ENCODE measurements at places on chromosomes 6 and 20. TPM values are rescaled to one million over a fixed set of nuclear protein-coding genes. Genes with fewer than 3 reads are reported as not detected.

DNA sequence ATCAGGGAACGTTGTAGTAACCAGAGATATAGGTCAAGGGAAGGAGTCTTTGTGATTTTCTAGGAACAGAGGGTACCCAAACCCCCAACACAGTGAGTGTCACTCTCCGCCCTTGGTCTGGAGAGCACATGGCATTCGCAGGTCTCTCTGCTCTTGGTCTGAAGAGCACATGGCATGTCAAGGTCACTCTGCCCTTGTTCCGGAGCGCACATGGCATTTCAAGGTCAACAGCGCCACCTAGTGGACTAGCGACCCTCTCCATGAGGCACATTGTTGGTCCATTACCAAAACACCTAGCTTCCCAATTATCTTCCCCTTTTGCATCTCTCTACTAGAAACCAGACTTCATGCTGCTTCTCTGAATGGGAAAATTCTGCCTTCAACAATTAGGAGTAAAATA is 260.0 kb downstream of the C6orf118 start:
- no peak for DNase-seq

DNA sequence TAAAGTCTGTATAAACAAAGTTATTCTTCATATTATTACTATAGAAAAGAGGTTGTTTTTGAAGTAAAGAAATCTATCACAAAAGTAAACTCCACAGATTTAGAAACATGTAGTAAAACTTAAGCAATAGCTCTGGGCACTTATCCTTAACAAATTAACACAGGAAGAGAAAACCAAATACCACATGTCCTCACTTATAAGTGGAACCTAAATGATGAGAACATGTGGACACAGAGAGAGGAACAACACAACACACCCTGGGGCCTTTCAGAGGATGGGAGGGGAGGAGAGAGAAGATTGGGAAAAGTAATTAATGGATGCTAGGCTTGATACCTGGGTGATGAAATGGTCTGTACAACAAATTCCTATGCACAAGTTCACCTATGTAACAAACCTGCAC is 57.2 kb downstream of the C6orf58 start:
- no peak for DNase-seq

DNA sequence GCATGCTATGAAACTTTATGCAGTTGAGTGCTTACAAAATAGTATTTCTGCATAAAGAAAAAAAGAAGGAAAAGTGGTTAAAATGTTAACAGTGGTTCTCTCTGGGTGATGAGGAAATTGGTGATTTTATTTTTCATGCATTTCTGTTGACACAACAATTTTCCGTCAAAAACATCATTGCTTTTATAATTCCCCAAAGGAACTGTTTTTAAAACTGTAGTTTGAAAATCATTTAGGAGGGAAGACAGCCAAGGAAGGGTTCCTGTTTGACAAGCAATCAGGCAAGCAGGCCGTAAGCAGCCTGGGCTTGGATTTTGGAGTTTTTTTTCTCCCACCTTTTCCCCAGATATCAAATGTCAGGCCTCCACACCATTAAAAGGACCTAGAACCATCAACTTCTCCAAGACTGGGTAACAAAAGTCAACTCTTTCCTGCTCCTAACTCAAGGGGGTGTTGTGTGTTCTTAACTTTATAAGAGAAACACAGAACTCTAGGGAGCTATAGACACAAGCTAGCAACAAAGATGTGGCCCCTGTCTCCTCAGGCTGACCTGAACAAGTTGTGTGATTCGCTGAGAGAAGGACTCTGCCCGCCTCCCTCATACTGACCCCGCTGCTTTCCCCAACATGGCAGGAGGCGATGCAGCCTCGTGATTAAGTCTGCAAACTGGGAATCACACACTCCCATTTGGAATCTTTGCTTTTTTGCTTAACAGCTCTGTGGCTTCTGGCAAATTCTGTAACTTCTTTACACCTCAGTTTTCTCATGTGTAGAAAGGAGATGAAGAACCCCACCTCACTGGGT is 146.6 kb downstream of the BCAS1 start:
- peak; percentile 47 for DNase-seq

- DNase-seq = no peak
These were observed 42.0 kb upstream of the OLIG3 start for GRCh38 chr6:137536104-137536773.

GRCh38 chr6:158037021-158037420 is 55.4 kb downstream of the SYNJ2 start:
- no peak for DNase-seq

DNA sequence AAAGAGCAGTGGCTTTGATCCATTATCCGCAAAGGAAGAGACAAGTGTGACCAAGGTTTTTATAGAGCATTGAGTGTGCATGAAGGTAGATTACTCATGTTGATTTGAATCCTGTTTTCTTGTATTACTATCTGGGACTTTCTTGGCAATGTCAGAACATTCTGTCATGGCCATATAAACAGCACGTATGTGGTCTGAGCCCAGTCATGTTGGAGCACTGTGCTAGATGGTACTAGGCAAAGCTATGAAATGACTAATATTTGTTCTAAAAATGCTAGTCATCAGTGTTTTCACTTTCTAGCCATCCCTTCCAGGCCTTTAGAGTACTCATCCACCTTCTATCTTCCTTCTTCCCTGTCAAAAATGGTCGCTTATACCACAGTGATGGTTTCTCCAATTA is 278.6 kb upstream of the FLRT3 start:
- no peak for DNase-seq

DNA sequence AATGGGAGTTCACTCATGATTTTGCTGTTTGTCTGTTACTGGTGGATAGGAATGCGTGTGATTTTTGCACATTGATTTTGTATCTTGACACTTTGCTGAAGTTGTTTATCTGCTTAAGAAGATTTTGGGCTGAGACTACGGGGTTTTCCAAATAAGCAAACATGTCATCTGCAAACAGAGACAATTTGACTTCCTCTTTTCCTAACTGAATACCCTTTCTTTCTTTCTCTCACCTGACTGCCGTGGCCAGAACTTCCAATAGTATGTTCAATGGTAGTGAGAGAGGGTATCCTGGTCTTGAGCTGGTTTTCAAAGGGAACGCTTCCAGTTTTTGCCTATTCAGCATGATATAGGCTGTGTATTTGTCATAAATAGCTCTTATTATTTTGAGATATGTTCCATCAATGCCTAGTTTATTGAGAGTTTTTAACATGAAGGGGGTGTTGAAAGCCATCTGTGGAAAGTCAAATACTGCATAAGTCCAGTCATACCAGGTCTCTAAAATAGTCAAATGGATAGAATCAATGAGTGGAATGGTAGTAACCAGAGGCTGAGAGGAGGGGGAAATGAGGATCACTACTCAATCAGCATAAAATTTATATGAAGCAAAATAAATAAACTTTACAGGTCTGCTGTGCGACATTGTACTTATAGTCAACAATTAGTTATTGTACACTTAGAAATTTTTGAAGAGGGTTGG is 610.4 kb upstream of the ADGRB3 start:
- DNase-seq = no peak

GRCh38 chr6:156862711-156863110 is 85.5 kb downstream of the ARID1B start:
- DNase-seq = no peak

GRCh38 chr20:8522168-8522567 is 390.1 kb downstream of the PLCB1 start:
- no peak for DNase-seq

GRCh38 chr6:105321207-105321606 is 81.7 kb downstream of the PREP start:
- no peak for DNase-seq

DNA sequence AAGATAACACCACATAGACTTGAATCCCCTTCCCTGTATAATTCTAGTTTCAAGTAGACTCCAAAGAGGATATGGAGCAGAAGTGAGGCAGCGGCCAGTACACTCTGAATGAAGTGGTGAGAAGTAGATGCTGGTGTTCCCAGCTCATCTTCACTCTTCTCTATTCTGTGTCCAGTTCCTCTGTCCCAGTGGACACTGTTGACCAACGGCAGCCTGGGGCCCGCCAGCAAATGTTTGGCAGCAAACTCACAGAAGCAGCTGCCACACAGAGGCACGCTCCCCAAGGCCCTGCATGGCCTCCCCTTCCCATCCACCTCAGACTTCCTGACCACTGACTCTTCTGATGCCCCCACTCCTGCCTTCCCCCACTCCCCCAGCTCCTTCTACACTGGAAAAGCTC is 358.9 kb upstream of the ID4 start:
- no peak for DNase-seq

- DNase-seq = no peak
These were observed 25.1 kb upstream of the KIAA0408 start for GRCh38 chr6:127484212-127484863.

DNA sequence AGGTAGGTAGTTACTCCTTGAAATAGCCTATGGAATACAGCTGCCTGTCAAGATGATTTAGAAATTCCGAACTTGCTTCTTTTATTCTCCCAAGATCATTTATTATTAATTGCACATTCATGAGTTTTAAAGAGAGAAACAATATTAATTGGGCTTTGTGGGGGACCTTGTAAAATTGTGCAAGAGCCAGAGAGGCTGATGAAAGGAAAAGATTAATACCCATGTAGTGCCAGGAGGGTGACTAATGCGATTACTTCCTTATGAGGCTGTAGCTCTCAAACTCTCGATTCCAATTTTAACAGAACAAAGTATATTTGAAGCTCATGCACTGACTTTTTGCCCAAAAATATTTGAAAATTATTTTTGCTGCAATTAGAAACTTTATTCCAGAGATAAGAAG is 423.8 kb upstream of the ID4 start:
- DNase-seq = no peak

DNA sequence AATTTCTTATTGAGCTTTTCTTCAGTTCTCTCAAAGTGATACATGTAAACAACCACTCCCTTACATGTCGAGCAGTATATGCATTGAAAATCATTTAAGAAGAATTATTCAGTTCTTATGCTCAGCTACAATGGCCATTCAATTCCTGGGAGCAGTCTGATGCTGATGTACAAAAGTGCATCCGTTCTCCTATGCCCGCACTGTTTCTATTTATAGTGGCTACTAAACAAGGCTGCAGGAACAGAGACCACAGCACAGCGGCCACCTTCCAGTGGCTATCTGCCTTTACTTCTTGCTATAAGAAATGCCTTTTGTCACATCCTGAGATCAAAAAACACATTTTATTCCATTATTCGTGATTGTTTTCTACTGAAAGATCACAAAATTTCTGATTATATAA is 82.2 kb downstream of the FHL5 start:
- DNase-seq = no peak

- DNase-seq = peak; percentile 73
These were observed 6.3 kb upstream of the PARD6B start for GRCh38 chr20:50724851-50725723.

- DNase-seq = no peak
These were observed 36.6 kb downstream of the MOCS1 start for GRCh38 chr6:39897698-39898097.

DNA sequence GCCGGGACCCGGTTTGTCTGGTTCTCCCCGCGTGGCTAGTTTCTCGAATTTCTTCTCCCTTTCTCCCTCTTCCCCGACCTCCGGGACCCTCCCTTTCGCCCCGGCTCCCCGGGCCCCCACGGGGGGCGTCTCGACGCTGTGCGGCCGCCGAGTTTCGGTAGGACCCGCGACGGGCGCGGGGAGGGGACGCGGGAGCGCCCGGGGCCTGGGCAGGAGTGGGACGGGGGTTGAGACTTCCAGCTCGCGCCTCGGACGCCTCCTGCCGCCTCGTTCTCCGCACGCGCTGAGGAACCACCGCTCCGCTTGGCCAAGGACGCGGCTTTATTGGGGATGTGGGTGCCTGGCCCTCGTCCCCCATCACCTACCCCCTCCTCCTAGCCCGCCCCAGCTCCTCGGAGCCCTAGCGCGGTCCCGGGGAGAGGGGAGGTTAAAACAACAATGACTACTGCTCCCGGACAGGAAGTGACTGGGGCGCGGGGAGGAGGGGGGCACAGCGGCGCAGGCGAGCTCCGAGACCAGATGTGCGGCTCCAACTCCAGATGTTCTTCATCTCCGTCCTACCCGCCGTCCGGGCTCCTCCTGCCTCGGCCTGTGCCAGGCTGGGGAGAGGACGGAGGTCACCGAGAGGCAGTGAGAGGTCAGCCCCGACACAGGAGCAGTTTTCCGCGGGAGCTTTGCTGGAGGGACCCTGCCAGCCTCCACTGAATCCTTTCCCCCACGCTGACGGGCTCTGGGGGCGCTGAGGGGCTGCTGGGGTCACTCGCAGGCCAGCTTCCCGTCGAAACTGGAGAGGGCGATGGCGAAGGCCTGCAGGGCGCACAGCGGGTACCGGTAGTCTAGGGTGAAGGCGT is 917 bp upstream of the TEAD3 start:
- no peak for DNase-seq

ADGRB3 gene
- 2.4 TPM for total RNA-seq

ADGB gene
- not detected for total RNA-seq

CCDC170 gene
- 0.20 TPM for total RNA-seq

AGER gene
- total RNA-seq = 0.94 TPM

PAX1 gene
- not detected for total RNA-seq

LY6G6D gene
- total RNA-seq = not detected

SRMS gene
- total RNA-seq = not detected

RIN2 gene
- total RNA-seq = 56.6 TPM

KIF25 gene
- total RNA-seq = not detected

OPN5 gene
- not detected for total RNA-seq

GSTA2 gene
- total RNA-seq = not detected

LBP gene
- total RNA-seq = not detected

FERMT1 gene
- 1.5 TPM for total RNA-seq

PDRG1 gene
- 5.7 TPM for total RNA-seq

All from right atrium auricular region (tissue), 2 donors.